Left ventricle myocardium inferior (tissue), 1 donor: ENCODE measurements at places on chromosomes 6 and 20.

GRCh38 chr6:105151644-105152043 is 28.2 kb downstream of the POPDC3 start:
- DNase-seq = no peak

GRCh38 chr6:149323925-149324324 is 6.4 kb downstream of the TAB2 start:
- DNase-seq = no peak

DNA sequence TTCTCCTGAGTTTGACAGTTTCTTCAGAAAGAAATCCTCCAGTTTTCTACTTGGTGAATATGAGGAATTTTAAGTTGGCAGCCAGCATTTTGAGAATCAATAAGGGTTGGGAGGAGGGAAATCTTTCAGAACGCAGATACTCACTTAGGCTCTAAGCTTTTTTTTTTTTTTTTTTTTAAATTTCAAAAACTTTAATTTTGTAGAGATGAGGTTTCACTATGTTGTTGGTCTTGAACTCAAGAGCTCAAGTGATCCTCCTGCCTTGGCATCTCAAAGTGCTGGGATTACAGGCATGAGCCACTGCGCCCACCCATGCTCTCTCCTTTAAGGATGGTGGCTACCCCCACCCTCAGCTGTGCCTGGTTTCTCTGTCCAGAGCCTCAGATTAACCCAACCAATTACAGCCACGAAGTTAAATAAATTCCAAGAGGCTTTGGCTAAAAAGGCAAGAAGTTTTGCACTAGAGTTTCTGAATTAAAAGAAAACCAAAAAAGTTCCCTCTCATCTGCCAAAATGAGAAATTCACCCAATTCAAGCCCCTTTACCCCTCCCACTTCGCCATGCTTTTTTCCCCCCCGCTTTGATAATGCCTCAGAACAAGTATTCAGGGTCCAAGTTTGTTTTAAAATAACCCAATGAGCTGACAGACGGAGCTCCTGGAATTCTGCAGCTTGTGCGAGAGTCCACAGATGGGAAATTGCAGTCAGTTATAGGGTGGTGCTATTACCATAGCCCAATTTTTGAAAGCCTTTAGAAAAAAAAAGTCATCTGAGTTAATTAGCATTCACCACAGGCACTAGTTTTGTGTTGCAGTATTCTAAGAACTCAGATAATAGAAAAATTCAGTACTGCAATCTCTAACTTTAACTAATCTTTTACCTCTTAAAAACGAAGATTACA is 94.3 kb upstream of the BEND3 start:
- no peak for DNase-seq

DNA sequence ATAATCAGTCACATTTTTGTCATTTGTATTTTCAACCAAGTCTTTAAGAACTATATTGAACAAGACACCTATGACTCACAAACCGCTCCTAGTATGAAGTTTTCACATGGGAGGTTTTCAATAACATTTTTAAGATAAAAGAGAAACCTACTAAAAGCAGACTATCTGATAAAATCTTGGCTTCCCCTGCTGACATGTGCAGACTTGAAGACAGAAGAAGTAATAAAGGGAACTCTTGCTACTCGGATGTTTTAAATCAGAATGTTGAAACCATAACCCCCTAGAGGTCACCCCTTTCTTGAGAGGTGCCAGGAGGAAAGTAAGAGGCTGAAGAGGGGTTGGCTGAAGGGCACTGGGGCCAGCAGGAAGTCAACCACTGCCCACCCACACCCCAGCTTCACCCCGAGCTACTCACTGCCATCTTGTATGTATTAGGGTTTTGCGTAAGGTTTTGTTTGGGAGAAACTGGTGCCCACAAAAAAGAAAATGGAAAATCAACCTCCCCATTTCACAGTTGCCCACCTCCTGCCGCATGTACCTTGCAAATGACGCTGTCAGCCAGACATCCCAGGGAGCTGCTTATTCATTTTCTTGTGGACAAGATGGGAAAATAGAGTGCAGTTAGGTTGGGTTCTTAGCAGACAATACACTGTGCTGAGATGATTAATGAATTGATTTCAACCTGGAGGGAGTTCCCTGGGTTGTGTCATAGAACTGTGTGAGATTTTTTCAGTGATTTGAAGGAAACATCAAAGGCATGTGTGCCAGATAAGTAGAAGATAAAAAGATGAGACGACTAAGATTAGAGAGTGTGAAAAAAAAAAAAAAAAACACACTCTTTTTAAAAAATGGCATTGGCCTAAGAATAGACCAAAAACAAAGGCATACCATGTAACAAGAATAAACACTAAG is 83.2 kb upstream of the TAB2 start:
- no peak for DNase-seq

DNA sequence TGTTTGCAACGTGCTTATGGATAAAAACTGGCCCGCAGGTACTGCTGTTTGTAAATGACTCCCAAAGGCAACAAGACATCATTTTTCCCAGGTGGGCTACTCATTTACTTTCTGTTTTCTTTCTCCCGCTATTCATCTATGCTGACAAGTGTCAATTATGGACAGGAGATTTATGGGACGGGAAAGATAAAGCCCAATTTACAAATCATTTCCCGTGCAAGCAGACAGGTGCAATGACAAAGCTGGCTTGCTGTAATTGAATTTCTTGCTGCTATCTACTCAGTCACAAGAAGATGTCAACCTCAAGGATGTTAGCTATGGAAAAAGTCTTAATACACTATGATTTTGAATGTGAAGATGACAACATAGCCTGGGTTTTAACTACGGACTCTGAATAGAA is 125.5 kb downstream of the EPHA7 start:
- no peak for DNase-seq

GRCh38 chr6:167825332-167826229 is 1.1 kb upstream of the AFDN start:
- peak; percentile 47 for DNase-seq

DNA sequence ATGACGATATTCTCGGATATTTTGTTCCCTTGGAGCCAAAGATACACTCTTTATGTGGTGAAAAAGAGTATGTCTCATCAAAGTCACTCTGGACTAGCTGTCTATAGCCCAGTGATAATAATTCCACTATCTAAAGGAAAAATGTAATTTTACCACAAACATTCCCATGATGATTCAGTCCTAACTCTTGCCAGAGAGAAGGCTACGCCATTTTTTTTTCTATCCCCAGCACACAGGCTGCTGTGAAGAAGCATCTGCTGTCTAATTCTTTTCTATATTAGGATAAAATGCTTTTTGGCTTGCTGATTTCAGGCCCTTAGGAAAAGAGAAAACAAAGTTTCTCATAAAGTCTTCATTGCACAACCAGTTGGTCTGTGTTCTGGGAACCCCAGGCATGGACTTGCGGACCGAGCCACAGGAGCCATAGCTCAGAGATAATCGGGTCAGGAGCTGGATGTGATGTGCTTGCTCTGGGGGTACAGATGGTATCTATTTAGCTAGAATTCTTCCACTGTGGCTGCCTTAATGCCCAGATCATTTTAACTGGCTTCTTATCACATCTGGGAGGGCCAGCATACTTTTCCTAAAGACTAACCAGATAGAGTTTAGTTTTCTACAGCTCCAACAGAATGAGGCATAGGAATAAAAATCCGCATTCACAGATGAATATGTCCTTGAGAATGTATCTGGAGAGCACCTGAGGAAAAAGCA is 683.7 kb upstream of the ID4 start:
- peak; percentile 13 for DNase-seq

DNA sequence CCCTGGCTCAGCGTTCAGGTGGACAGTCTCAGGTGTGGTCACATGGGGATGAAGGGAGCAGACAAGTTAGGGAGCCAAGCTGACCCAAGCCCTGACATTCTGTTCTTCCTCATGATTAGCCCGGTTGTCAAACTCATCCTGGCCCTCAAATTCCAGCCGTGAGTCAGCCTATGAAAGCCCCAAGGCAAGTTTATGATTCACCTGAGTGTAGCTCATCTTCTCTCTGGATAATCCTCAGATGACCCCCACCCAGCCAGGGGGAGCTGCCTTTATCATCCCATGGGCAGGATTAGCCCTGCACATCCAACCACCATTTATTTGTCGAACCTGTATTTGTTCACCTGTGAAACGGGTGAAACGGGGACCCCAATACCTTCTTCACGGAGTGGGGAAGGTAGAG is 161.9 kb downstream of the DHX35 start:
- DNase-seq = no peak

DNA sequence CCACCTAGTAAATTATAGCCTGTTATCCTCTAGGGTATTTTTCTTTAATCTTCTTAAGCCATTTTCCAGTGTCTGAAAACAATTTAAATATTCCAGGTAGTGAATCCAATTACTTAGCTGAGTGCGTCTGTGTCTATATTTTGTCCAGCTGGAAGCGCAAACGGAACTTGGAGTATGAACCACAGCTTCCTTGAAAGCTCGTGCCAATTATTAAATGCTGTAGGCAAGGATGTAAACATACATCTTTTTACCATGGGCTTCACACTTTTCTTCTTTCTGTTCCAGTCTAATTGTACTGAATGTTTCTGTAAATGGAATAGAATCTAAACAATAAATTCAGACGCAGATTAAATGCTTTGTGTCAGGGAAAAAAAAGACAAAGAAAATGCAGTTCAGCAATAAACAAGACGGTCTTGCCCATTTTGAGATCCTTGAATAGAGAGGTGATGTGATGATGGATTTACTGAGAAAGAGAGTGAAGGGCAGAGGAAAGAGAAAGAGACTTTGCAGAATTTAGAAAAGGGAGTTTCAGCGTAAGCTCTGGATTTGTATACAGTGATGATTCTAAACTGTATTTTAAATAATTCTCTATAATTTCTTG is 1.9 kb downstream of the PLCB1 start:
- DNase-seq = no peak

DNA sequence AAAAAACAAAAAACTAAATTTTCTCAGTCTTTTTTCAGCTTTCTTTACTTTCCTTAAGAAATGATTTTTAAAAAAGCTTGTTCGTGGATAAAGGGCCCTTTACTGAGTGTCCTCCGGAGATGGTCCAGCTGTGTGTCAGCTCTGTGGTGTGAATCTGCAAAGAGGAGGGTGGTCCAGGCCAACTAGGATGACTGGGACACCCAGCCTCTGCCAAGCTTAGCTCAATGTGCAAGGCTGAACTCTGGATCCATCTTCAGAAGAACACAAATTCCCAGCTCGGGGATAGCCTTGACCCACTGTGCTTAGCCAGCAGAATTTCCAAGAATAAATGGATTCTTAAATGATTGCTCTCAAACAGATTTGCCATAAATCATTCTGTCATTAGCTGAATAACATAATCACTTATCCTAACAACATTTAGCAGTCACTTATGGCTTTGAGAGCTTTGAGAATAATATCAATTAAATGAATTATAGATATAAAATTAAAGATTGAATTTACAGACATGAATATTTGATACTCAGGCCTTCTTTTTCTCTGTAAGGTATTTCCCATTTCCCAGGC is 14.2 kb upstream of the CALHM5 start:
- no peak for DNase-seq

DNA sequence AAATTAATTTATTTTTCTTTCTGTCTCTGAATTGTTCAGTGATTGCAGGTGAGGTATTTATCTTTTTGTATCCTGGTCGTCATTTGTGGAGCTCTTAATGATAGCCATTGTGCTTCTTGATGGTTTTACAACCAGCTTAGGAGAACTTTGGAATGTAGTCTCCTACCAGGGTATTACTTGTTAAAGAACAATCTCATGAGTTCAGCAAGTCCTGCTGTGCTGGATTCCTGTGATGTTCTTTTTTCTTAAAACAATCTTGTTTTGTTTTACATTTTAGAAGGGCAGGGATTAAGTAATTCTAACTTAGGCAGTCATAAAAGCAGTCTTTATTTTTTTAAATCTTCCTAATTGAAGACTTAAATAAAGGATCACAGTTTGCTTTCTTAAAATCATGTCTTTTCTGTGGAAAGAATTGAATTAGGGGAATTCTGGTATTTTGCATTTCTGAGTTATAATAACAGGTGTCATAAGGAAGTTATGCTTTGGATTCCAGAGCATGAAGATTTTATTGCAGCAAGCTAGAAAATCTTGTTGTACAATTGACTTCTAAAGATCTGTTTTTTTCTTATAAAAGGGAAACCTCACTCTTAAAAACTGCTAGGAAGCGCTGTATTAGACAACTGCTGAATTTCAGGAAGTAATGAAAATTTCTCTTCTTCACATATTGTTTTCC is 23.7 kb downstream of the RIOK1 start:
- no peak for DNase-seq

- DNase-seq = no peak
These were observed 180.1 kb downstream of the SLC24A3 start for GRCh38 chr20:19392344-19393130.

DNA sequence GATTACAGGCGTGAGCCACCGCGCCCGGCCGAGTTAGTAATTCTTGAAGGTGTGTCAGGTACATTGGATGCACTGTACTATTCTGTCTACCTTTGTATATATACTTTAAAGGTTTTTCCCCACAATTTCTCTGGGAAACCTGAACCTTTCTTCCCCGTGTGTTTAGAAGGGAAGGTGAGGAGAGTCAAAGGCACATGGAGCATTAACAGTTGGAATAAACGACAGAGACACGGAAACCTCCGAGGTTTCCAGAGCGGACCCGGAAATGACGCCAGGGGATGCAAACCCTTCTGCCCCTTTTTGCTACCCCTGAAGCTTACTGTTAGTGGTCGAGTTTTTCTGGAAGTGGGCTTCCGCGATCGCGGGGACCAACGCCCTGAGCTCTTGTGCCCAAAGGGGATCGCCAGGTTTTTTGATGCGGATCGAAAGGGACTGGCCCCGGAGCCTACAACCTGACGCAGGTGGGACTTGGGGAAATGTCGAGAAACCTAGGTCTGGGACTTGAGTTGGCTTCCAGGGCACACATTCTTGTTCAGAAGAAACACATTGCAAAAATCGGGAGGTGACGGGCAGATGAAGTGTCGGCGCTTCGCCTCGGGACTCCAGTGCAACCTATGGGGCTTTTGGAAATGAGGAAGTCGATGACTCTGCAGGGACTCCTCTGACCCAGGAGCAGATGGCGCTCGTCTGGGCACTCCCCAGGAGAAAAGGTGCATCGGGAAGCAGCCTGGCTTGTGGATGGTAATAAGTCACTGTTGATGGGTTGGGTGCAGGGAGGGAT is 218.2 kb downstream of the OR2B2 start:
- DNase-seq = no peak

GRCh38 chr6:147447835-147448611 is 60.5 kb upstream of the SAMD5 start:
- no peak for DNase-seq

- no peak for DNase-seq
These were observed 1287.2 kb upstream of the CITED2 start for GRCh38 chr6:140661691-140662090.

DNA sequence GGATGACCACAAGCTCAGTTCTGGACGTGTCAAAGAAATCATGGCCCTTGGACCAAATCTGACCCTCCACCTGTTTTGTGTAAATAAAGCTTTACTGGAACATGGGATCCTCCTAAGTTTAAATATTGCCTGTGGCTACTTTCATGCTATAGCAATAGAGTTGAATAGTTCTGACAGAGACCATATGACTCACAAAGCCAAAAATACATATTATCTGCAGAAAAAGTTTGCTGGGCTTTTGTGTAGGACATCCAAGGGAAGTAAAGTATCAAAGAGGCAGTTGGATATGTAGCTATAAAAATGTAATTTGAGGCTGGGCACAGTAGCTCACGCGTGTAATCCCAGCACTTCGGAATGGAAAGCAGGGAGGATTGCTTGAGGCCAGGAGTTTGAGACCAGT is 78.9 kb downstream of the TOX2 start:
- DNase-seq = no peak

- DNase-seq = no peak
These were observed 117.2 kb downstream of the PDSS2 start for GRCh38 chr6:107342144-107342543.

GRCh38 chr6:121999456-122000065 is 399.9 kb upstream of the HSF2 start:
- no peak for DNase-seq
